ENCODE measurements at places on chromosomes 7 and 10.

DNA sequence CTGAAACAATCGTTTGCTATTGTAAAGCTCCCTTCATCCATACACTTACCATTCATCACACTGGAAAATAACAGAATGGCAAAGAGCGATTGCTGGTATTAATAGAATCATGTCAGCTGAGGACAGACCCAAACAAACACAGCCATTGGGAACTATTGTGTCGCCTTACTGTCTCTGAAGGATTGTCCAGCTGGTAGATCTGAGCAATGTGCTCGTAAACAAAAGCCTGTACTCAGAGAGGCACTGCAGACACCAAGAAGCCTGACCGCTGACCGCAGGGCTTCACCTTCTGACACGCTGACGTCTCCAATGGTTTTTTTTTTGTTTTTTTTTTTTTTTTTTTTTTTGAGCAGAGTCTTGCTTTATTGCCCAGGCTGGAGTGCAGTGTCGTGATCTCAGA, 151.0 kb upstream of the FRMD4A start:
- no peak for DNase-seq

DNA sequence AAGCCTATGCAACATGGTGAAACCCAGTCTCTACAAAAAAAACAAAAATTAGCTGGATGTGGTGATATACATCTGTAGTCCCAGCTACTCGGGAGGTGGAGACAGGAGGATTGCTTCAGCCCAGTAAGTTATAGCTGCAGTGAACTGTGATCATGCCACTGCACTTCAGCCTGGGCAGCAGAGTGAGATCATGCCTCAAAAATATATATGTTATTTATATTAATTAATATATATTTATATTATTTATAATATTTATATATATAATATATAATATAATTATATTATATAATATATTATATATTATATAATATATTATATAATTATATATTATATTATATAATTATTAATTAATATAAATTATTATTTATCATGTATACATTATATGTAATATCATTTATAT, 1158.4 kb upstream of the AUTS2 start:
- DNase-seq = no peak

DNA sequence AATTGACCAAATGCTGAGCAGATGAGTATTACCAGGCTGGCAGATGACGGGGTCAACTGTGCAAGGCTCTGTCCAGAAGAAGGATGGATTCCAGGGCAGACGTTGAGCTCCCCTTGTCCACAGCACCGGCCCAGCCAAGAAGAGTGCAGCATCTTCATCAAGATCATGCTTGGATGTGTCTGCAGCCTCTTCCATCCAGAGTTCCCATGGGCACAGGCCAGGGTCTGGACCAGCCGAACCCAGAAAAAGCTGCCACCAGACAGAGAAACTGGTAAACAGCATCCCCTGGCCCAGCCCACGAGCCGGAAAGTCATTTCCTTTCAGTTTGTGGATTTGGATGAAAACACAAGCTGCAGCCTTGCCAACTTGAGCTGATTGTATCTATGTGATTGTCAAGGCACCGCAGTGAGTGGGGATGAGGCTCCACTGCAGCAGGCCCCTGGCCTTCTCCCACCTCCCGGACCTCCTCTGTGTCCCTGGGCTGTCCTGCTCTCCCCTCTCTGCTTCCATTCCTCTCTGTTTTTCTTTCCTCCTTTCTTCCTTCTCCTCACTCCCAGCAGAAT, 321.8 kb downstream of the TCERG1L start:
- no peak for DNase-seq

- no peak for DNase-seq
Measured at GRCh38 chr7:139046143-139046542, 10.3 kb upstream of the ZC3HAV1L start.

GRCh38 chr7:79091661-79092060, 361.8 kb downstream of the MAGI2 start:
- no peak for DNase-seq

DNA sequence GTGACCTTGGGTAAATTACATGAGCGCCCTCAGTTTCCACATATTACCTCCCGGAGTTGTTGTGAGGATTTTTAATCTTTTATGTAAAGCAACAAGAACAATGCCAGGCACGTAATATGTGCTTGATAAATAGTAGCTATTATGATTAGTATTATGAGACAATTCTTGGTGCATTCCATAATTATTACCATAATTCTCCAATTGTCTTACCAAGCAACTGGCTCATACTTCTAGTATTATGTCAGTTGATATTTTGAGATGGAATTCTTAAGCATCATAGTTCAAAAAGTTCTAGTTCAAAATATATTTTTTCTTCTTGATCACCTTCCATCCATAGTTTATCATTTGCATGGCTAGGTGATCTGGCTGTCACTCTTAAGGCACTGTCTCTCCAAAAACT, 259.0 kb downstream of the BBS9 start:
- no peak for DNase-seq

DNA sequence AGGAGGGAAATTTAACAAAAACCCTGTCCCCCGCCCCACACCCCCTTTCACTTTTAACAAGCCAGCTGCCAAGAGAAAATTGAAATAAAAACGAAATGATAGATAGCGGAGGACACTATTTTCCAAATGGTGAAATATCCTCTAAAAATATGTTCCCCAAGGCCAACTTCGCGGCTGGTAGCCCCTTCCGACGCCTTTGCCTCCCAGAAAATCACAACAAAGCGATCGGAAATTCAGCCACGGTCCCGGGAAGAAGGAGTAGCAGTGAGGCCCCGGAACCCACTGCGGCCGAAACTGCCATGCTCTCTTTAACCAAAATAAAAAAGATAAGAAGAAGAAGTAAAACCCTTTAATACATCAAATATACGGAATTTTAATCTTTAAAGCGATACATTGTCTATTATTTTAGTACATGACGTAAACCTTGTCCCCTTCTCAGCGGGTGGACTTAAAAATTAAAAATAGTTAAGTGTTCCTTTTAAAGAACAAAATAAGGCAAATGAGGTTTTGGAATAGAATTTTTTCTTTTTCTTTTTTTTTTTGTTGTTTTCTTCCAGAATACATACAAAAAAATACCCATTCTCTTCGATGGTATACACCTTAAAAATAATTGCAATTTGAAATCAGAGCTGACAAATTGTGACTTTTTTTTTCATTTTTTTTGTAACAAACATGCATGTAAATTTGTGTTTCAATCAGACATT, 3.9 kb downstream of the ZNF503 start:
- no peak for DNase-seq

- no peak for DNase-seq
Measured at GRCh38 chr7:12210179-12211053, 678 bp upstream of the TMEM106B start.

GRCh38 chr10:51246156-51246555, 171.9 kb downstream of the PRKG1 start:
- no peak for DNase-seq

GRCh38 chr7:14836571-14837189, 65.9 kb downstream of the DGKB start:
- DNase-seq = no peak

- no peak for DNase-seq
Measured at GRCh38 chr7:99829524-99830160, 1.8 kb downstream of the CYP3A43 start.

GRCh38 chr7:99089914-99090629, 53.8 kb downstream of the SMURF1 start:
- no peak for DNase-seq

- no peak for DNase-seq
Measured at GRCh38 chr10:8042721-8043568, 11.5 kb upstream of the GATA3 start.

- DNase-seq = no peak
Measured at GRCh38 chr10:85194706-85195105, 866.3 kb downstream of the CCSER2 start.

GRCh38 chr7:152523916-152524315, 88.1 kb upstream of the KMT2C start:
- no peak for DNase-seq

DNA sequence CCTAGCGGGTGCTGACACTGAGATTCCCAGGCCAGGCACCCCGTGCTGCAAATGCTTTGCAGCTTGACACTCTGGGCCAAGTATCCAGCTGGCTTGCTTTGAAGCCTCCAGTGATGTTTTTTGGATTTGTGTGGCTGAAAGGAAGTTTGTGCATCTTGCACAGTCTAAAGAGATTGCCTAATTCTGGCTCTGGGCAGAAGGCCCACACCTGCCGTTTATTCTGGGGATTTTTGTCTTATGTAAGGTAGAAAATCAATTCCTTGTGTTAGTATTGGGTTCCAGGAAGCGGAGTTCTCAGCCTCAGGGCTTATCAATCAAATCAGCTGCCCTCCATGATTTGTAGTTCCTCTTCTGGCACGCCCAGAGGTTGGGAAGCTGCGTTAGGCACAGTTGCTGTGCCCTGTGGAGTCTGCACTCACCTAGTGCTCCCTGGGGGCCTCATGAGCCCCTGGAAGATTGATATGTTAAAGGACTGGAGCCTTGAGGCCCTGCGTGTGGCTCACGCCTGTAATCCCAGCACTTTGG, 8.4 kb upstream of the PURB start:
- DNase-seq = no peak

DNA sequence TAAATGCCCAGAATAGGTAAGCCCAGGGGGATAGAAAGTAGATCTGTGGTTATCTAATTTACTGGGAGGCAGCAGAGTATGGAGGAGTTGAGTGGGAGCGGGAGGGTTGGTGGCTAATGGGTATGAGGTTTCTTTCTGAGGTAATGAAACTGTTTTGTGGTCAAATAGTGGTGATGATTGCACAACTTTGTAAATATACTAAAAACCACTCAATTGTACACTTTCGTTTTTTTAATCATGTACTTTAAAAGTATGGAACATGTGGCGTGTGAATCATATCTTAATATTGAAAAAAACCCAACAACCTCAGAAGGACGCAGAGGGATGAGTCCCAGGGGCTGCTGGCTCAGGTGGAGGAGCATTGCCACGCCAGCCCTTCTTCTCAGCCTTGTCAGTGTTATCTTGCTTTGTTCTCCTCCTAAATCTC, 118.1 kb downstream of the WDR11 start:
- peak; percentile 19 for DNase-seq

DNA sequence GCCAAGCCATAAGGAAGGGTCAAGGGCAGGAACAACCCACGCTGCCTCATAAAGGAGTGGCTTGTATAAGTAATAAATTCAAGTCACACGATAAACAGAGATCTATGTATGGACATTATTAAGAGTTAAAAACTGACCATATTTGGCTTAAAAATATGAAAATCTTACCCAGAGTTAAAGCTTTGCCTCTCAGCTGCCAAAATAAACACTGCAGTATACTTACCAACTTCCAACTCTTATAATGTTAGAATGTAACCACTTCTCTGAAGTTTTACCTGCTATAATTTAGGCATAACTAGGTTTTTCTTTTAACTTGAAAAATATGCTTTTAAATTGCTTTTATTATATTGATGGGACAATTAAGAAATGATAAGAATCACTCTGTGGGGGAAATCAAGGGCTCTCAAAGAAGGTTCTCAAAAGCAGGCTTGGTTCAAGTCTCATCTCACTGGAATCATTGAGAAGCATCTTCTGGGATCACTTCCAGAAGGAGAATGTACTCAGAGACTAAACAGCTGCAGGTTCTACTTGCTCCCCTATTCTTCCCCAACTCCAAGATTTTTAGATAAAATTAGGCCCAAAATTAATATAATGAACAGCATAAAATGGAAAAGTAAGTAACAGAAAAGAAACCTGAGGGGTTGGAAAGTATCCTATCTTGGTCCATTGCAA, 16.1 kb upstream of the CAV2 start:
- DNase-seq = no peak

DNA sequence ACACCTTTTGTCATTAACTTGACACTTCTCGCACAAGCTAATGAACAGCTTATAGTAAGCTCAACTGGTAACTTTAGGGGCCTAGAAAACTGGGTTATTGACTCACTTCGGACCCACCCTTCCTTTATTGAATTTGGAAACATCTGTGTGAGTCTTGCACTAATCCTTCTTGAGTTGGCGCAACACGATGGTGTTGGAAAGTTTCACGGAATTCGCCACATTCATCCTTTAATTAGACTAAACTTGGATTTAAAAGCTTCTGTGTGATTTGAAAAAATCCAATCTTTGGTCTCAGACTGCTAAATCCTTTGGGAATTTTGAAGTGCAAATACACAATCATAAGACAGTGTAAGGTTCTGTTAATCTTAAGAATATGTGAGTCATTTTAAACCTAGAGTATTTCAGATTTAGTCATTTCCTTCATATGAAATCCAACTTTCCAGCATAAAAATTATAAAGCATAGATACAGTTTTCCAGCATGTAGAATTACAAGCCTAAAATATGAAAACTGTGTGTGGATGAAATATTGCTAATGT, 15.1 kb downstream of the FZD8 start:
- no peak for DNase-seq

DNA sequence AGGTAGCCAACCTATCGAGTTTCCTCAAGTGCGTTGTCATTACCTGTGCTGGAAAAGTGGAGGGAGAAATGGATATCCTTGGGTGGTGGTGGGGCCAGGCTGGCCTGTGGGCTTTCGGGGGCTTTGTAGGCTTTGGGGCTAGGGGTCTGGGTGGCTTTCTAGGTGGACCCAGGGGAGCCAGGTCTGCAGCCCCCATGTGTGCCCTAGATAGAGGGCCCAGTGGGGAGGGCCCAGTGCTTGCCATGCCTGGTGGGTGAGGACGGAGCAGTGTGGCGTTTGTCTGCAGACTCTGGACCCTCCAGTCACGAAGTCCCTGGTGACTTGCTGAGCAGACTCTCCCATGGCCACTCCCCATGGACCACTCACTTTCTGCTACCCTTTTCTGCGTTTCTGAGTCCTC, 19.7 kb downstream of the EMX2 start:
- DNase-seq = no peak

- no peak for DNase-seq
Measured at GRCh38 chr10:63464402-63465292, 1.1 kb downstream of the JMJD1C start.

GRCh38 chr10:51082857-51083256, 8.6 kb downstream of the PRKG1 start:
- DNase-seq = no peak

GRCh38 chr7:101960323-101960722, 142.9 kb downstream of the CUX1 start:
- DNase-seq = no peak

- no peak for DNase-seq
Measured at GRCh38 chr10:69648461-69648860, 18.4 kb downstream of the FAM241B start.

GRCh38 chr7:13257661-13258060, 570.2 kb downstream of the ARL4A start:
- DNase-seq = no peak

GRCh38 chr7:45055016-45055415, 33.8 kb downstream of the NACAD start:
- no peak for DNase-seq

DNA sequence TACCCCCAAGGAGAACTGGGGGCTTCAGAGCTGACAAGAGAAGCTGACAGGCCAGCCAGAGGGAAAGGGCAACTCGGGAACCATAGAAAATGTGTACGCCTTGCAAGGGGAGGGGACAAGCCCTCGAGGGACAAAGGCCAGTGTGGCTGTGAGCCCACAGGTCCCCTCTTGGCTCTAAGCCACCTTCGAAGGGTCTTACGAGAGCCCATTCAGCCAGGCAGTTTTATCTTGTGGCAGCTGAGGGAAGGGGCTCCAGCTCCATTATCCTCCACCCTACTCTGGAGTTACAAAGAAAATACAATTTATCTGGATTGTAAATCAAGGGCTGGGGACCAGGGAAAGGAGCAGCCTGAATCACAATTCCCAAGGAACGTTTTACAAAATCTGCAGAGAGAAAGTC, 159.5 kb upstream of the ZMIZ1 start:
- DNase-seq = no peak
